ENCODE measurements at places on chromosomes 11 and 22.
A peak's percentile ranks its signal among the peaks of the same experiment; 100 is the strongest.

GRCh38 chr11:10400856-10401255, 54.2 kb upstream of the AMPD3 start:
- DNase-seq: no peak

DNA sequence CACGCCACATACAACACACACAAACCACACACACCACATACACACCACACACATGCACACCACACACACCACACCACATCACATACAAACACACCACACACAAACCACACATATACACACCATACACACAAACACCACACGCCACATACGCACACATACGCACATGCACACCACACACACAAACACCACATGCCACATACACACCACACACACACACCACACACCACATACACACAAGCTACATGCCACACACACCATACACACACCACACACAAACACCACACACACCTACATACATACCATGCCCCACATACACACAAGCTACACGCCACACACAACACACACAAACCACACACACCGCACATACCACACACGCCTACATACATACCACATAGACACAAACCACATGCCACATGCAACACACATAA, 15.7 kb upstream of the TH start:
- no peak for DNase-seq

GRCh38 chr22:39301926-39302325, 17.5 kb downstream of the RPL3 start:
- DNase-seq: no peak

- DNase-seq: no peak
Measured at GRCh38 chr11:131724436-131724975, 354.1 kb downstream of the NTM start.

GRCh38 chr11:75598264-75598663, 36.2 kb downstream of the SERPINH1 start:
- DNase-seq: no peak

- DNase-seq: peak; percentile 98
Measured at GRCh38 chr11:94493281-94494125, at the start of the genes ANKRD49 and MRE11. Gene ANKRD49 (plus strand): TSS chr11:94493984. CDS start chr11:94496694, 2,710 bp downstream. Gene MRE11 (minus strand): TSS chr11:94493844. CDS start chr11:94492801, 1,043 bp downstream.

- no peak for DNase-seq
Measured at GRCh38 chr11:37907436-37908218, 1309.6 kb upstream of the RAG2 start.

- DNase-seq: peak; percentile 74
Measured at GRCh38 chr11:118343981-118344515, at the start of gene CD3G. Gene CD3G (plus strand): TSS chr11:118344344. CDS start chr11:118344424, 80 bp downstream.

DNA sequence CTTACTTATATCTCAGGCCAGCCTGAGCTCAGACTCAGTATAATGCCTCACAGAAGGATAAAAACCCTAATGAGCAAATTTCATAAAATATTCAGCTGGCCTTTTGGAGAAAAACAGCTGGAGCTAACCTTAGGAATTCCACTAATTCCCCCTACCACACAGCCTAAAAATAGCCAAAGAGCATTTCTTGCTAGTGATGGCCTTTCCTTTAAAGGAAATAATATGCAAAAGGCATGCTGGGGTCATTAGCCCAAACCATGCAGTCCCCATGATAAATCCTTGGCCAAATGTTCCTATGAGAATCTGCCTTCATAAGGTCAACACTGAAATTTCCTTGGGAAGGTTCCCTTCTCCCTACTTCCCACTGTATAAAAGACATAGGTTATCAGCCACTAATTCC, 38.2 kb downstream of the SYTL2 start:
- no peak for DNase-seq

DNA sequence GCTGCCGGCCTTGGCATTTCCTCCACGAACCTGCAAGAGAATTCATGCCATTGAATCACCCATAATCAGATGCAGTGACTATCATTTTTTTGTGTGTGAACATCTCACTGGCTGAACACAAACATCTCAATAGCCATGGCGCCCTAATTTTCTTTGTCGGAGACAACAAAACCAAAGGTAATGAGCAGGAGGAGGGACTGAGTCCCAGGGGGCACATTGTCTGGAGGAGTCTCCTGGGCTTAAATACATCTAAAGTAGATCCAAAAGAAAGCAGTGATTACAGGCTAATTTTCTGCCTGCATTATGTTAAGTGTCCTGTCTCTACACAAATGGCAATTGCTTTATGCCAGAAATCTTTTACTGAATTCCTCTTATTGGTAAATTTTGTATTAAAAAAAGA, 113.5 kb downstream of the NTM start:
- no peak for DNase-seq

- no peak for DNase-seq
Measured at GRCh38 chr11:117730208-117730800, 66.7 kb downstream of the DSCAML1 start.

- DNase-seq: no peak
Measured at GRCh38 chr11:74683279-74683871, 47.9 kb downstream of the CHRDL2 start.

GRCh38 chr11:103619480-103619879, 417.0 kb upstream of the DDI1 start:
- no peak for DNase-seq

- DNase-seq: no peak
Measured at GRCh38 chr11:3224401-3225057, 5.9 kb upstream of the MRGPRG start.

DNA sequence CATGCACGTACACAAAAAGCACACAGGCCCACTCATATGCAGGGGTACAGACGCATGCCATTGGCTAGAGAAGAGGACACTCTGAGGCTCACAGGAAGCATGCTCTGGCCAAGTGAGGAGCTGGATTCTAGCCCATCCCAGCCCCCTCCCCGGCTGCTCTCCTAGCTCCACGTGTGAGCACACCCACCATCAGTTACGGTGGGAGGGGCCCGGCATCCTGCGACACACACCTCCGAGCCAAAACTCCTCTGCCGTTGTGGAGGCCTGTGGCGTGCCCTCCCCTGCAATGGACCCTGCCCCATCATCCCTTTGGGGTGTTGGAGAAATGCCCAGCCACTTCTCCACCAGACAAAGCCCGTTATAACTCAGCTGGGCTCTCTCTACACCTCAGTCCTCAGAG, 15.1 kb upstream of the IGSF9B start:
- DNase-seq: no peak

DNA sequence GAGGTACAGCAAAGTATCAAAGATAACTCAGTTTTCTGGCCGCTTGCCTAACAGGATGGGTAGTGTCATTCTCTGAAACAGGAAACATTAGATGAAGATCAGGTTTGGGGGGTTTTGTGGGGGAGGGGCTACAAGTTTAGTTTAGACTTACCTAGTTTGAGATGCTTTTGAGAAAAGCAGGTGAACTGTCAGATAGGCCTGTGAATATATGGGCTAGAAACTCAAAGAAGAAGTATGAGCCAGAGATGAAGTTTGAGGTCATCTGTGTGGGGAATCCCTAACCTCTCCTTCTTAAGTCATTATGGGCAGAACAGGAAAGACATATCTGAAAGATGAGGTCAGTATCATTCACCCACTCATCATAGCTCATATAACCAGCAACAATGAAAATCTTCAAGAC, 11.9 kb downstream of the HOATZ start:
- peak; percentile 46 for DNase-seq

DNA sequence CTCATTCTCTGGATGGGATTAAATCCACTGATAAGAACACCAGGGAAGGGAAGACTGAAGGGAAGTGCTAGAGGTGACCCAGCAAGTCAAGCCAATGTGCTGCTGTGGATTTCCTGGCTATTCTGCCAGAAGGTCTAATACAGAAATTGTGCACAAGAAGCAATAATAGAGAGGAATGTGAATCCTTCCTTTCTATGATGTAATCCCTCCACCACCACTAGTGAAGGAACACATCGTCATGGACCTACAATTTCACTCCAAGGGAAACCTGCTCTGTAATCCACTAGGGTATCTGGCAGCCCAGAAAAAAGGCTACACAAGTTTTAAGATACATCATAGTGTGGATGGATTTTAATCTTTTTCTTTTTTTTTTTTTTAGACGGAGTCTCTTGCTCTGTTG, 17.4 kb downstream of the LARGE2 start:
- DNase-seq: no peak

DNA sequence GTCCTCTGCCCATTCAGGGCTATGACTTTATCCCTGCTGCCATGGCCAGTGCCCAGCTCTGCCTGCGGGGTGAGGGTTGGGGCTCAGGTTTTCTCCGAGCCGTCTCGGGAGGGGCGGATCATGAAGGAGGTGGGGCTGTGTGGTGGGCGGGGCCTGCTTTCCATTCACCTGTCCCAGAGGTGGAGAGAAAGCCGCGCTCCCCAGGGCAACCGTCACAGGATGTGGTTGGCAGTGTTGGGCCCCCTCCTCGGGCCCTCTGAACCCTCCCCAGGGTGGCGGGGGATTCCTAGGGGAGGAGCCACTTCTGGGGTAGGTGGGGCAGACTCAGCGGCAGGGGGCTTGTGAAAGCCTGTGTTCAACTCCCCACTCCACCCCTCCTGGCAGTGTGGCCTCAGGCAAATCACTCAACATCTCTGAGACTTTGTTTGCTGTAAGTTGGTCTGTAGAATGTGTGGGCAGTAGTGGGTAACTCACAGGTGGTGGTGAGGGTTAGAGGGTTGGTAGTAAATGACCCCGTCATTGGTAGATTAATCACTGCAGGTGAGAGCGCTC, 50.3 kb downstream of the CD6 start:
- peak; percentile 79 for DNase-seq

DNA sequence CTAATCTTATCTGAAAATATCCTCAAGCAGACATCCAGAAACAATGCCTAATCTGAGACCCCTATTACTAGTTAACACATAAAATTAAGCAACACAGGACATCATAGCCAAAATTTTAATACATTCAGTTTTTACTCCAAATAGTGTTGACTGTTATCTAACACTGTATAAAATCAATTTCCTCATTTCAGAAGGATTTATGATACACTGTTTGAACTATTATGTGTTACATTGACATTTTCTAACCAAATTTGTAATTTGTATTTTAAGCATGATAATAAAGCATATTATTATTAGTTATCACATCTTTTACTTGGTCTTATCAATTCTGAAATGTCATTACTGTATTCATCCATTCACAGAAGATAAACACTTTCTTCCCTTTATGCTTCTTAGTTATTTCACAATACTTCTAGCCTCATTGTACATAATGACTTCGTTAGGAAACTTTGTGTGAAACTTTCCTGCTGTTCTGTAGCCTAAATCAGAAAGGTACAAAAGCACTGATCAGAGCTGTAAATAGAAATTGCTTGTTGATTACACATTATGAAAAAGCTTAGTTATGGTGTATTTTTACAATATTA, 1248.9 kb downstream of the JRKL start:
- DNase-seq: no peak

DNA sequence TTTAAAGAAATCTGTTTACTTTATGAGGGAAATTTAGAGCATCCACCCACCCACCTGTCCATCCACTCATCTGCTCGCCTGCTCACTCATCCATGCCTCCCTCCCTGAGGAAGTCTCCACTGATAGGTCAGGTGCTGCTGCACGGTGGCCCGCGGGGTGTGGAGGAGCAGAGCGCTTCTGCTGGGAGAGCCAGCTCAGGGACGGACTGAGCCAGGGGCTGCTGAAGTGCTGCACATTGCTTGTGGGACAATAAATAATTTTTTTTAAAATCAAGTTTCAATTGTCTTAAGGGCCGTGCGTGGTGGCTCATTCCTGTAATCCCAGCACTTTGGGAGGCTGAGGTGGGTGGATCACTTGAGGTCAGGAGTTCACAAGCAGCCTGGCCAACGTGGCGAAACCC, 148.9 kb downstream of the TBC1D22A start:
- no peak for DNase-seq

- no peak for DNase-seq
Measured at GRCh38 chr22:21937821-21938070, 14.9 kb downstream of the PPM1F start.

- no peak for DNase-seq
Measured at GRCh38 chr11:130476200-130476921, 27.9 kb downstream of the ADAMTS15 start.

DNA sequence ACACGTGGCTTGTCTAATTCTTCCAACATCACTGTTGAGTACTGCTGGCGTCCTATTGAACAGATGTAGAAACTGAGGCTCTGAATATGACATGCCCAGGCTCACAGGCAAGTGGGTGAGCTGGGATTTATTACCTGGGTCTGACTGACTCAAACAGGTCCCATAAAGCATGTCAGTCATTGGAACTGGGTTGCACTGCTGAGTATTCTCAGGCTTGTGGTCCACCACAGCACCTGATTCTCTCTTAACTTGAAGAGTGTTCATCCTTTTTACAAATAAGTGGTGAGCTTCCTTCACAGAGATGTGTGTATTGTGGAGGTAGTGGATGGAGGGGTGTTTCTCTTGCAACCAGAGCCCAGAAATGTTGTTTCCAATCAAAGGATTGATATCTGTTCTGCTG, 44.5 kb downstream of the SC5D start:
- DNase-seq: peak; percentile 41

DNA sequence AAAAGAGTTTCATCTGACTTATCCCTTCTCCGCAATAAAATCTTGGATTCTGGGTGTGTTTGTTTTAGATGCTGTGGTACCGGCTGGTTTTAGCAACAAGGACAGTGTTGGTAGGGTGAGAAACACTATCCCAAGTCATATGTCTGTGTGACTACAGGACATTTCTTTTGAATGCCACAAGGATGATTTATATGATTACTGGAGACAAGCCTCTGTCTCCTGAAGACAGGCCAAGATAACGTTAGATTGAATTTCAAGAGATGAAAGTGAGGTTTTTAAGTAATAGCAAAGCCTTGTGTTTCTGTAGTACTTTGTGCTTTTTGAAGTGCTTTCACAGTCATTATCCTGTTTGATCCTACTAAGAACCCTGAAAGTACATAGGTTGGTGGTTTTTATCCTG, 101.6 kb downstream of the COMMD9 start:
- no peak for DNase-seq

GRCh38 chr11:3738723-3739122, 58.6 kb downstream of the NUP98 start:
- no peak for DNase-seq

GRCh38 chr22:44002324-44002723, 21.8 kb upstream of the PARVB start:
- no peak for DNase-seq

GRCh38 chr11:12944889-12945288, 64.2 kb upstream of the RASSF10 start:
- no peak for DNase-seq

DNA sequence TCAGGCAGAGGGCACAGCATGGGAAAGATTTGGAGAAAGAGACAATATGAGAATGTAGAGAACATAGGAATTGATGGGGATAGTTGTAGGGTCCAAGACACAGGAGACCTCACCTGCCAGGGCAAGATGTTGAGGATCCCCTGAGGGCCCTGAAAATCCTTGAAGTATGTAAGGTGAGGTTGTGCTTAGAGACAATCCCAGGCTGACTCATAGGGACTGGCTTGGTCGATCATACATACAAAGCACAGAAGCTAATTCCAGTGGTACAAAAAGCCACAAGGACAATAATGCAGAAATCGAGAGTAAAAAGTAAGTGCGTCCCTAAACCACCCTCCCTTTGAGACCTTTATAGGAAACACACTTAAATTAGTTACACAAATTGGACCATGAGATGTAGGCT, 468.2 kb downstream of the MIAT start:
- no peak for DNase-seq

DNA sequence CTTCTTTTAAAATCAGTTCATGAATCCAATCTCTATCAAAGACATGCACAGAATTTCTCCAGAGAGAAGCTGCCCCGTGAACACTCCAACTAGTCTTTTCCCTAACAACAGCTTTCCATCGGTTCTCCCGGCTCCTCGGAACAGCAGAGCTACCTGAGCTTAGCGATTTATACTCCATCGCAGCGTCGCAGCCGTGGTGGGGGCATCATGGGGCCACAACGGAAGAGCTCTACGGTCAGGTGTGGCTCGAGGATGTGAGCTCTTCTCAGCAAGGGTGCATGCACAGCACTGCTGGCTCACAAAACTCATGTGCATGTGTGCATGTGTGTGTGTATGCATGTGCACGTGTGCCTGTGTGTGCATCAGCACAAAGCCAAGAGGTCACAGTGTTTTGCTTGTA, 11.7 kb upstream of the MOB2 start:
- no peak for DNase-seq

Measured in stimulated activated naive CD8-positive, alpha-beta T cell treated with anti-CD3 and anti-CD28 coated beads, Interleukin-15, amount 100 ng/mL, for 72 hours (primary cell).